ENCODE measurements at places on chromosomes 11 and 22.

DNA sequence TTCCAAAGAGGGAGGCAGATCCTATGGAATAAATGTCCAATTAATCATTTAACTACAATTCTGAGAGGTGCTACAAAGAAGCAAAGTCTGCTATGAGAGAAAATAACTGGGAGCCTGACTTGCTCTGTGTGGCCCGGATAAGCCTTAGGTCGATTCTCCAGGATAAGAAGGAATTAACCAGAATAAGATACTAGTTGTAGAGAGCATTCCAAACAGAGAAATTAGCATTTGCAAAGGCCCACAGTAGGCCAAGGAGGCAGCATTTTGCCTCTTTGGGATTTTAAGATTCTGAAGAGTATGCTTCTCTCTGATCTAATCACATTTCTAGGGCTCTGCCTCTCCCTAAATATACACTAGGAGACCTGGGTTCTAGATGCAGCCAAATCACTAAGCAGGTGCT, 113.7 kb downstream of the SNX19 start:
- DNase-seq: no peak

- DNase-seq: no peak
These were observed 5.5 kb upstream of the NNMT start for GRCh38 chr11:114290503-114291235.

DNA sequence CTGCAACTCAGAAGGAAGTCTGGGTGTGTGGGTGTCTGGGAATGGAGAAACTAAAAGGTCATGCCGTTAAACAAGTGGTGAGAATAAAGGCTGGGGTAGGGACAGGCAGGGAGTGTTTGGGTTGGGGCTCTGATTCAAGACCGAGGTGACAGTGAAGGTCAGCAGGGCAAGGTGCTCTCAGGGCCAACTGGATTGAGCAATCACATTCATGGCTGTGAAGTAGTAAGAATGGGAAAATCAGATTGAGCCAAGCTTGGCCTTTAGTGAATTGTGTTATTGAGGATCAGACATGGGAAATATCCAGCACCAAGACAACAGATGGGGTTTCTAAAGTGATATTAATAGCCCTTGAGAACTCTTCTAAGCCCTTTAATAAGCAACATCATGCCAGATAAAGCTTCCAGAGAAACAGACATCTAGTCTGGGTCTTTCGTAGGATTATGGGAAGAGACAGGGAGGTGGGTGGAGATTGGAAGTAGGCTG, 24.3 kb downstream of the SCN3B start:
- no peak for DNase-seq

- DNase-seq: no peak
These were observed 5.3 kb downstream of the ADA2 start for GRCh38 chr22:17213976-17214375.

DNA sequence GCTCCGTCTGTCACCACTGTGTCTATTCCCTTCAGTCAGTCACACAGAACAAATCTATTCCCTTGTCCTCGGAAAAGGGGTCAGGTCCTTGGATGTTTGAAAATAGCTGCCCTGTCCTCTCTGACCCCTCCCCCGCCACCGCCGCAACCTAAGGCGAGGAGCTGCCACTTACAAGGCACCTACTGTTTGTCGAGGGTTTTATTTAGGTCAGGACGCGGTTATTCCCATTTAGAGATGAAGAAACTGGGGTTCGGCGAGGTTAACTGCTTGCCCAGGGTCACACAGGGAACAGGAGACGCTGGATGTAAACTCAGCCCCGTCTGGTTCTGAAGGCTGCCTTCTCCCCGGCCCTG, 1468.1 kb downstream of the BRD1 start:
- DNase-seq: no peak

DNA sequence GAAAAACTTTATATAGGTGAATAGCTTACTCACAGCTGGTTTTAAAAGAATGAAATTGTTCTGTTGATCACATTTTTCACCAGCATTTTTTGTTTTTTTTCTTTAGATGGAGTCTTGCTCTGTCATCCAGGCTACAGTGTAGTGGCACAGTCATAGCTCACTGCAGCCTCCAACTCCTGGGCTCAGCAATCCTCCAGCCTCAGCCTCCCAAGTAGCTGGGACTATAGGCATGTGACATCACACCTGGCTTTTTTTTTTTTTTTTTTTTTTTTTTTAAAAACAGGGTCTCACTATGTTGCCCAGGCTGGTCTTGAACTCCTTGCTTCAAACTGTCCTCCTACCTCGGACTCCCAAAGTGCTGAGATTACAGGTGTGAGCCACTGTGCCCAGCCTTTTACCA, 3.6 kb downstream of the PACS1 start:
- no peak for DNase-seq

DNA sequence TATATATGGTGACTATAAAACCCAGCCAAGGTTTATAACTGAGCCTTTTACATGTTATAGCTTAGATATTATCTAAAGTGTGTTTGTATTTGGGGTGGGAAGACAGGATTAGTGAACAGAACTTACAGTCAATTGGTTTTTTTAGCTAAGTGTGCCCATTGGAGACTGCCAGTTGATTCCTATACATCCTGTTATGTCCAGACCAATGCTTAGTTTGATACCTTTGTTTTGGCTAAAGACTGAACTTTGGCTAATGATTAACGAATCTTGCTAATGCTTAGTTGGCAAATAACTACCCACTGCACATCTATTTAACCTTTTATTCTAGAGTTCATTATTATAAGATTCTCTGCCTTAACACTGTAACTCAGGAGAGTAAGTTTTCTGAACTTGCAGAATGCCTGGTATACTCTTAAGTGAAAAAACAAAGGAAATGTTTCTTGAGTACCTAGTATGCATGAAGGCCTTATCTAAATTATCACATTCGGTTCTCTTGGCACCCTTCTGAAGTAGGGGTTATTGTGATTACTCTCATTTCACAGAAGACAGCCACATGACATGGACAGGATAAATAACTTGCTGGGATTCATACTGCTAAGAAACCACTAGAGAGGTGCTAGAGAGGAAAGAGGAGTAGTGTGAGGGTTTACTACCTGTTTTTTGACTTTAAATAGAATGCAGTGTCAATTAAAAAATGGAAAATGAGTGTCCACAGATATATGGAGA, 54.0 kb downstream of the KREMEN1 start:
- no peak for DNase-seq

GRCh38 chr11:108122166-108122628, 830 bp downstream of the ACAT1 start:
- no peak for DNase-seq

GRCh38 chr22:38618258-38618657, 37.9 kb downstream of the FAM227A start:
- DNase-seq: no peak

DNA sequence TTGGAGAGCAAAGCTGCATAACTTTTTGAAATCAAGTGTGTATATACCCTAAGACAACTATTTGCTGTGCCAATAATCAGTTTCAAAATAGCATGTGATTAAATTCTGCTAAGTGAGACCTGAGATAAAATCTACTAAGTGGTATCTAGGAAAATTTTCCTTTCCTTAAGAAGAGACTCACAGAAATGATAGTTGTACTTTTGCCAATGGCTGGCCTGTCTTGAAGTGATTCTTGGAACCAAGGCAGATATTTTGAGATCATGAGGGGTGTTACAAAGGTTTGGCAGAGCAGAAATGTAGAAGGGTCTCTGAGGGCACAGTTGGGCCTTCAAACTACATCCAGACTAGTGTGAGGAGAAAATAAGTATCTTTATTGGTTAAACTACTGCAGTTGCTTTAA, 902.6 kb upstream of the TENM4 start:
- no peak for DNase-seq

DNA sequence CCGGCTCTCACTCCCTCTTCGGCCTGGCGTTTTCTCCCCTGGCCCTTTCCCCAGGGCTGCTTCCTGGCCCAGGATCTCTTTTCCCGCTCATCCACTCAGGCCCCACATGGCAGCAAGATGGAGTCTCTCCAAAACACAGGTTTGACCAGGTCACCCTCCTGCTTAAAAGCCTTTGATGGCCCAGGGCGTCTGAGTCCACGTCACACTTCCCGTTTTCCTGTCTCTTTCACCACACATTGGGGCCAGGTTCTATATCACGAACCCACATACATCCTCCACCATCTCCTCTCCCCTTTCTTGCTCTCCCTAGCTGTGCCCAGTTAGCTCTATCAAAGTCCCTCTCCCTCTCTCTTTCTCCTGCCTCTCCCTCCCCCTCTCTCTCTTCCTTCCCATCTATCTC, 7.8 kb upstream of the LRRC32 start:
- no peak for DNase-seq

GRCh38 chr22:50035131-50035881, 22.7 kb upstream of the IL17REL start:
- DNase-seq: no peak

DNA sequence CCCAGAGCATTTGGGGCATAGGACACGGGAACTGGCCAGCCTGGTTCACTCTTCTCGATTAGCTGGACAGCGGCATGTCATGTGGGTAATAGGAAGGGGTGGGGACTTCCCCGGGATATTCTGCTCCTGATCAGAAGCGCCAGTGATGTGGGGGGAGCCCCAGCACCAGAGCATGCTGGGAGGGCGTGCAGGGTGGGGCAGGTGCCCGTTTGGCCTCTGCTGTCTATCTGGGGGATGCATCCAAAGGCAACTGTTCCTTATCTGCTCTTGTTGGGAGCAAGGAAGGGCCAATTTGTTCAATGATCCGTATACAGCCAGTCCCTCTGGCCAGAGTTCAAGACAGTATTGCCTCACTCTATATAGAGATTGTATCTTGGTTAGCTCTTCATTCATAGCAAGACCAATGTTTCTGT, 43.6 kb downstream of the PPARA start:
- no peak for DNase-seq

GRCh38 chr11:33967451-33967850, 75.6 kb upstream of the LMO2 start:
- no peak for DNase-seq

DNA sequence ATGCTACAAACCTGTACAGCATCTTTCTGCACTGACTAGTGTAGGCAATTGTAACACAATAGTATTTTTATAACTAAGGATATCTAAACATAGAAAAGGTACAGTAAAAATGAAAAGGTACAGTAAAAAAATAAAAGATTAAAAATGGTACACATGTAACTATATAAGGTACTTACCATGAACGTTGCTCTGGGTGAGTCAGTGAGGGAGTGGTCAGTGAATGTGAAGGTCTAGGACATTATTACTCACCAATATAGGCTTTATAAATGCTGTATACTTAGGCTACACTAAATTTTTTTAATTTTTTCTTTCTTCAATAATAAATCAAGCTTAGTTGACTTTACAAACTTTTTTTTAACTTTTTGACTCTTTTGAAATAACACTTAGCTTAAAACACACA, 59.9 kb downstream of the EIF3M start:
- no peak for DNase-seq

GRCh38 chr22:22914726-22915669, 27.4 kb downstream of the IGLL5 start:
- no peak for DNase-seq

GRCh38 chr11:35398881-35399280, 20.5 kb downstream of the SLC1A2 start:
- DNase-seq: no peak

All from neuronal stem cell (in vitro differentiated cells).